HFFc6 (cell line): ENCODE measurements at places on chromosomes 16 and 17.
A peak's percentile ranks its signal among the peaks of the same experiment; 100 is the strongest.

DNA sequence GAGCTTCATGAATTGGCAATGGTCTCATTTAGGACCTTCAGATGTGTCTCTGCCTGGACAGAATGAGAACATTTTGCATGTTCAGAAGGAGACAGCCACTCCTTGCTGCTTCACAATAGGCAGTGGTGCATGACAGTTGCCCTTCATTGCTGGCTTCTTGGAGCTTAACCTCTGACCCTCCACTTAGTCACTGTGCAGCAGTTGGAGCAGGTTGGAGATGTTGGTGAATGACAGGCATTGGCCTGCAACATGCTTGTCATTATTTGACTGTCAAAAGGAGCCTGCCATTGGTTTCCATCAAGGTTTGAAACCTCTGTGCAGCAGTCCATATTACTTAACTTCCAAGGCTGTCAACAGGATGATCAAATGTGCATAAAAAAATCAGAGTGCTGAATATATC, 22.7 kb downstream of the FTO start:
- DNase-seq, result peak; percentile 4

- no peak for DNase-seq
Measured at GRCh38 chr16:1225051-1225451, at the start of gene TPSG1. Gene TPSG1, minus strand, starts transcription at chr16:1225268. Its CDS starts 16 bp downstream, at chr16:1225252.

DNA sequence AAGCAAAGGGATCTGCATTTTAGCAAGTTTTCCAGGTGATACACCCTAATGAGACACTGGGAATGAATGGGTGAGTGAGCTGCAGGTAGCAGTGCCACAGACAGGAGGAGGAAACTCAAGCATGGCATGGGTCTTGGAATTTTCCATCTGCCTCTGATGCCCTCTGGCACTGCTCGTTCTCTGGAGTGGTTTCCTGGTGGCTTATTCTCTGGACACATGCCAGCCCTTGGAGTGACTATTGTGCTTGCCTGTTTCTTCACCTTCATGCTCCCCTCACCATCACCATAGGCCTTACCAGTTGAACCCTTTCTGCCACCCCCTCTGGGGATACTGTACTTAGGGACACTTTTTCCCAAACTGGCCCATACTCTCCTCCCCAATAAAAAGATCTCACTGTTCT, 1.6 kb downstream of the COASY start:
- DNase-seq, result no peak

DNA sequence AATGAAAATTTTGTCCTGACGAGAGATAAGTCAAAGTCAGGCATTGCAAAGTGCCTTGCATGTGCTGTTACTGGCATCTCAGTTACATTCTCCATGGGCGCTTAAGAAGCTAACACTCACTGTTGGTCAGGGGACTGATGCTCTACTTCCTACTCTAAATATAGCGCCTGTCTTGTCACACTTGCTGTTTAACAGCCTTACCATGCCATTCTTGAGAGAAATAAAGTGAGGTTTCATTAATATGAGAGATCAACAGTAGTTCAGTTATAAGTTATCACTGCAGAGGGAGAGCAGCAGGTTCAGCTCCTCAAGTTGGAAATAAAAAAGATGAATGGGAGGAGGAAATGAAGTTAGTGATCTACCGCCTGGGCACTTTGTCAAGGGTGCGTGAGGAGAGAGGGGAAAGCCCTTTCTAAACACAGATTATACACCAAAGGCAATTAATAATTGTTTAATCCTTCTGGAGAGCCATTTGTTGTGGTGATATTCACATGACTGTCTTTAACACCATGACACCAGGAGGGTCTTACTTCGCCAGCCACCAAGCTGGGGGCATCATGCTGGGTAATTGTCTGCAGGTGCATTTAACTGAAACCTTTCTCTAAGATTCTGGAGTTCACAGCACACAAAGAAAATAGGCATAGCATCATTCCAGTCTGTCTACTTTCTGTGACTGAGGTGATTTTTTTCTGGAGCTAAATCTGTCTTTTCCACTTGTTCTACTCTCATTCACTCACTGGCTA, 568.7 kb upstream of the HSBP1 start:
- no peak for DNase-seq

DNA sequence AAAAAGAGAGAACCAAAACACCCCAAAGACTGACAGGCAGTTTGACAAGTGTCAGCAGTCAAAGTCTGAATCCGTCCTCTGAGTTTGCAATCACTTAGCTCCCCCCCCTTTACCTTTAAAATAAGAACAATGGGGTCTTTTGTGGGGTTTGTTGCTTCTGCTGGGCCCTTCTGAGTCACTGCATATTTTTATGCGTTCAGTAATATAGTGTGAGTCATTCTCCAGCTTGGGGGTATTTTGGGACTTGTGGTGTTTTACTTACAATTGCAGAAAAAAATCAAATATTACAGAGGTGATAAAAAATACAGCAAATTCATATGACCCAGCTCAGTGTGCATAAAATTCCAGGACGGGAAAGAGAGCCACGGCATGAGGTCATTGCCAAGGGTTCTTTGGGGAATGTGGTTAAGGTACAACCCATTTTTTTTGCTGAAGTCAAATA, 120.1 kb downstream of the CYLD start:
- peak; percentile 8 for DNase-seq

DNA sequence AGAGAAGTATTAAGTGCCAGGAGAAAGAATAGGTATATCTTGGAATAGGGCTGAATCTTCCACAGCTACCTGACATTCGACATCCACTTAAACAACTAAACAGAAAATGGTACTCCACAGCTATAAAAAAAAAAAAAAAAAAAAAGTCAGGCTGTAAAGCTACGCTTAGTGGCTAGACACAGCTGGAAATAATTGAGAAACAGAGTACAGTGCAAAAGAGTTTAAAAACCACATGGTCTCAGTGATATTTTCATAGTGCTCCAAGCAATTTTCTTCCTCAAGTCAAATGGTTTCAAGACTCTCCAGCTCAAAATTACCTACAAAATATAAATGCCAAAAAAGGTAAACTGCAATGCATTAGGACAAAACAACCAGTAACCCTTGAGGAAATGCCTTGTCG, 607.1 kb downstream of the KCNJ2 start:
- DNase-seq, result no peak

GRCh38 chr16:17532338-17532995, 61.7 kb upstream of the XYLT1 start:
- no peak for DNase-seq

GRCh38 chr16:72092832-72093447, 480 bp downstream of the TXNL4B start:
- peak; percentile 68 for DNase-seq

GRCh38 chr16:19113577-19114358, at the start of gene ITPRIPL2:
Gene ITPRIPL2, plus strand, starts transcription at chr16:19113964. Its CDS starts 498 bp downstream, at chr16:19114462.
- DNase-seq, result peak; percentile 82

DNA sequence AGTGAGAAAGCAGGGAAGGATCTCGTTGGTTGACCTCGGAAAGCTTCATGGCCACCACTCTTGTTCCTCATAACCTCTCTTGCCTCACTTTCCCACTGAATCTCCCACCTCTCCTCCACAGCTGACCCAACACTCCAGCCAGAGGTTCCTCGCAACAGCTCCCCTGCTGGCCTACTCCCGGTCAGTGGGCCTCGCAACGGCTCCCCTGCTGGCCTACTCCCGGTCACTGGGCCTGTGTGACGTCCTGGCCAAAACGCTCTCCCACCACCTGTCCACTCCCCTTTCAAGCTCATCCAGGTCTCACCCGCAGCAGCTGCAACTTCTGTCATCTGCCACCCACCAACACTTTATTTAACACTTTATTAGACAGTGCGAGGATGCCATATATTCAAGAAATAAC, 149.1 kb downstream of the VPS53 start:
- DNase-seq, result no peak

GRCh38 chr17:73227379-73227778, 34.3 kb downstream of the CPSF4L start:
- no peak for DNase-seq

DNA sequence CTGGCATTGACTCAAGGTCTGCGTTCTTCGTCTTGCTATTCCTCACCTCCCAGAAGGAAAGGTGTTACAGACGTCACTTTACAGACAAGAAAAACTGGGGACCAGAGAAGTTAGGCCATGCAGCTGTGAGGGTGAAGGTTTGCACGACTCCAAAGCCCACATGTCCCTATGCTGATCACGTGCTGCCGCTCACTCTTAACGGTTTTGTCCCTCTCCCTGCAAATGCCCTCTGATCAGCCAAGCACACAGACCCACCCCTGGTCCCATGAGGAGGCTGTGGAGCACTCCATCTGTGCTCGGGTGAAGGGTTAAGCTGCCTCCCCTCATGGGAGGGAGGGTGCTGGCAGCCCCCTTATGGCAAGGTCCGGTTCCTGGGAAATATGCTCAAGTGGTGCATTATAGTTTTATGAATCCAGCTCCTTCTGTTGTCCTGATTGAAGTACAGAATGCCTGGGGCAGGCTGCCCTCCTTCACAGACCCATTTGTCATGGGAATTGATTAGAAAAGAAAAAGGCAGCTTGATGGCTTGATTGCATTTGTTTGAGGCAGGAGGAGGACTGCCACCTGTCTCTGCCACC, 18.8 kb downstream of the CCDC182 start:
- DNase-seq, result no peak

- DNase-seq, result no peak
Measured at GRCh38 chr17:80611816-80612215, 67.2 kb downstream of the RPTOR start.

DNA sequence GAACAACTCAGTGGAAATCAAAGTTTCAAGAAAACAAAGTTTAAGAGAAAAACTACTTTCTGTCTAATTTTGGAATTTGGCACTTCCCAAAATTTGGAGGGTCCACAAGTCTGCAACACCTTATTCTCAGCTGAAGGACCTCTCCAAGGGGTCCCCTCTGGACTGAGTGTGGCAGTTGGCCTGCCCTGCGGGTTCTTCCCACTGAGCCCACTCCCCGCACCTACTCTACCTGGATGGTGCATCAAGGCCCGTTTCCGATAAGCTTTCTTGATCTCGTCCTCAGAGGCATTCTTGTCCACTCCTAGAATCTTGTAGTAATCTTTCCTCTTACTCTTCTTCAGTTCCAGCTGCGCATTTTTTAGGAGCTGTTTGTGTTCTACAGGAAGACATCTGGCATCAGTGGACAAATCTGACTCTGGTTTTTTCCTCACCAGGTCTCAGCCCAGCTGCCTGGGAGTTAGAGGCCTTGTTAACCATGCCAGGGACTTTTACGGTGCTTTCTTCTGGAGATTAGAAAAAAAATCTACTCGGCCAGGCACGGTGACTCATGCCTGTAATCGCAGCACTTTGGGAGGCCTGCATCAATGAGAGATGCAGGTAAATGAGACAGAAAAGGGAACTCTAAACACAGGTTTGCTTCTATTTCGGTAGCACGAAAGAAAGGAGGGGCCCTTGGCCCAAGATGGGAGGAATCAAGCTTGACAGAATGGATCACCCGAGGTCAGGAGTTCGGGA, 15.6 kb downstream of the CNP start:
- no peak for DNase-seq

DNA sequence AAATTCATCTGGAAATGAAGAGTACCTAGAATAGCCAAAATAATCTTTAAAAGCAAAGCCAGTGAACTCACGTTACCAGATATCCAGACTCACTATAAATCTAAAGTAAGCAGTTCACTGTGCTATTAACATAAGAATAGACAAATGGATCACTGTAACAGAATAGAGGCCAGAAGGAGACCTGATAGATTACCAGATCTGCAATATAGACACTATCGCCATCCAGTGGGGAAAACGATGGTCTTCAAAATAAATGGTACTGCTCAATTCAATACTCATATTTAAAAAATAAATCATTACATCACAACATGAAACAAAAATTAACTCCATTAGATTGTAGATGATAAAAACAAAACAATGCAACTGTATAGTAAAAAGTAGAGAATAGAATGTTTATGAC, 158.6 kb upstream of the CDH8 start:
- no peak for DNase-seq

DNA sequence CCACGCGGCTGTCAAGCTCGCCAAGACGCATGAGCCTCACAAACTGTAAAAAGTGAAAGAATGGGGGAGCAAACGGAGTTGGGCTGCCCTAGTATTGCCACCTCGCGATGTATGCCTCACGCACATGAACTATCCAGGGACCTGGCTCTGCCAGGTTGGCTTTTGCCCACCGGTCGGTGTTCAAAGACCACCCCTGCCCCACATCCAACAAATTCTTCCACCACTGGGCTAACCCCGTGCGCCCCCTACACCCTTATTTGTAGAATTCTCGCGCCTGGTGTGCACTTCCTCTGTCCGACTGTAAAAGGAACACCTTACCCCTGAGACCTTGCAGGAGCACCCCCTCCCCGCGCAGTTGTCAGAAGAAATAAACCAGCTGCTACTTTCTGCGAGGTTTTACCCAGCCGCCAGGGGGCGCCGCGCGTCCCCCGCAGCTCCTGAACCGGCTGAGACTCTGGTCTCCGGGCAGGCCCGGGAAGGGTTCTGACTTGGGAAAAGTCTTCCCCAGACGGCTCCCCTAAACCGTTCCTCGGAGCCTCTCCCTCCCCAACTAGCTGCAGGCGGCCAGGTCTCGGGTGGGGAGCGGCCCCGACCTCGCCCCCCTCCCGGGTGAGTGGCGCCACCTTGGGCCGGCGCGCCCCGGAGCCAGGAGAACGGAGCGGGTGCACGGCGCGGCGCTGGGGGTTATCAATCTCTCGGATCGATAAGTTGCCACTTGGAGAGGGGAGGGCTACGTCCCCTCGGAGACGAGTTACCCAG, 1.7 kb upstream of the ZNF423 start:
- DNase-seq, result no peak

GRCh38 chr17:42411361-42411760, 11.7 kb downstream of the CAVIN1 start:
- DNase-seq, result no peak

GRCh38 chr16:70687671-70688245, 1.9 kb upstream of the MTSS2 start:
- no peak for DNase-seq

GRCh38 chr16:1362807-1363206, 11.1 kb downstream of the GNPTG start:
- no peak for DNase-seq

- DNase-seq, result no peak
Measured at GRCh38 chr17:15238676-15239422, 26.3 kb downstream of the PMP22 start.

DNA sequence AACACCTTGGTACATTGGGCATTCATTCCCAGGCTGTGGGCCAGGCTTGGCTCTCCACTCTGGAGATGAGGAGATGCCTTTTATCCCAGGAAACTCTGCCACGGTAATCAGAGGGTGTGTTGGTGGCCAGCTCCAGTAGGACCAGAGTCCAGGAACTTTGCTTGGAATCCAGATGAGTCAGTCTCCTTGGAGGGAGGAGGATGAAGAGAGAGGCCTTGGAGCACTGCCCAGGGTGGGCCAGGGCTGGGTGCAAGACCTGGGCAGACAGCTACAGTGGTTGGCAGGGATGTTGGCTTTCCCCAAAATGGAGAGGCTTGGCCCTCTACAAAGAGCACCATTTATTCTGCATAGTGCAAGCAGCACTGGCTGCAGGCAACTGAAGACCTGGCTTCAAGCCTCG, 209.0 kb downstream of the RGS9 start:
- DNase-seq, result no peak

- DNase-seq, result no peak
Measured at GRCh38 chr16:57680842-57681375, 12.8 kb downstream of the ADGRG3 start.

GRCh38 chr16:50711862-50712559, 18.6 kb downstream of the NOD2 start:
- DNase-seq, result no peak
